Vagina (tissue), 2 donors: ENCODE measurements at places on chromosomes 7 and 10. TPM values are rescaled to one million over a fixed set of nuclear protein-coding genes. Genes with fewer than 3 reads are reported as not detected.

The ACTR3C gene
- 24.1 TPM for total RNA-seq

The TMED4 gene
- total RNA-seq, result 102 TPM

The HOGA1 gene
- 0.98 TPM for total RNA-seq

The GPR15LG gene
- total RNA-seq, result 98.0 TPM

The ADIRF gene
- 374 TPM for total RNA-seq

The KCND2 gene
- 3.7 TPM for total RNA-seq

The NEUROG3 gene
- total RNA-seq, result not detected

The SPDYE2B gene
- not detected for total RNA-seq

The FBXL15 gene
- total RNA-seq, result 27.7 TPM

The SMC3 gene
- total RNA-seq, result 27.5 TPM

The NCOA4 gene
- 110 TPM for total RNA-seq

The POLR2J2 gene
- total RNA-seq, result 2.2 TPM

The SHTN1 gene
- 7.4 TPM for total RNA-seq

The PVRIG gene
- 1.7 TPM for total RNA-seq

The CRTAC1 gene
- 2.5 TPM for total RNA-seq
